ENCODE measurements at places on chromosomes 5 and 9. TPM values are rescaled to one million over a fixed set of nuclear protein-coding genes. Genes with fewer than 3 reads are reported as not detected.

SMIM33 gene
- not detected for total RNA-seq

- DNase-seq, result peak; percentile 75
Observed at GRCh38 chr9:123834889-123835562, 94.9 kb downstream of the DENND1A start.

DNA sequence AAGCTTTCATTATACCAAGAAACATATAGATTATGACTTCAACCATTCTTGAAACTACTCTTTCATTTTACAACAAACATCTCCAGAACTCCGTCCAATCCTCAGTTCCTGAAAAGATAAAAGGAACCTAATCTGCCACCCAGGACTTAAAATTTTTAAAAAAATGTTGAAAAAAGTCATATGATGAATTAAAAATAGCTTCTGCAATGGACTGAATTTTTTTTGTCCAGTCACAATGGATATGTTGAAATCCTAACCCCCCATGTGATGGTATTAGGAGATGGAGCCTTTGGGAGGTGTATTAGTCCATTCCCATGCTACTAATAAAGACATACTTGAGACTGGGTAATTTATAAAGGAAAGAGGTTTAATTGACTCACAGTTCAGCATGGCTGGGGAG lies 2.7 kb upstream of the ALDH1A1 start:
- DNase-seq, result no peak

DNA sequence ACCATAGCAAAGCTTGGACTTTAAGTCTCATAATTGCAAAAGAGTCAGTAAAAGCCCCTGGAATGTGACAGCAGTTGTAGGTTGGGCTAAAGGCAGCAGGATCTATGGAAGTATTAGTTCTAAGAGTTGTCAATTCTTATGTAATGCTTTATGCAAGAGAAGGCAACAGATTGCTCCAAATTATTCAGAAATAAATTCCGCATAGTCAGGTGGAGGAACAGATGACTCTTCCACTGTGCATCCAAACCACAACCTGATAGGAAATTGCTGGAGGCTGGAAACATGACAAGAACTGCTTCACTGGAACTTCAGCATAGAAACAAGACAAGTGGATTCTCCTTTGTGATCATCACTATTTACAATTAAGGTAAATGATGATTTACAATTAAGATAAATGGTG lies 101.0 kb downstream of the STARD4 start:
- DNase-seq, result peak; percentile 33

DNA sequence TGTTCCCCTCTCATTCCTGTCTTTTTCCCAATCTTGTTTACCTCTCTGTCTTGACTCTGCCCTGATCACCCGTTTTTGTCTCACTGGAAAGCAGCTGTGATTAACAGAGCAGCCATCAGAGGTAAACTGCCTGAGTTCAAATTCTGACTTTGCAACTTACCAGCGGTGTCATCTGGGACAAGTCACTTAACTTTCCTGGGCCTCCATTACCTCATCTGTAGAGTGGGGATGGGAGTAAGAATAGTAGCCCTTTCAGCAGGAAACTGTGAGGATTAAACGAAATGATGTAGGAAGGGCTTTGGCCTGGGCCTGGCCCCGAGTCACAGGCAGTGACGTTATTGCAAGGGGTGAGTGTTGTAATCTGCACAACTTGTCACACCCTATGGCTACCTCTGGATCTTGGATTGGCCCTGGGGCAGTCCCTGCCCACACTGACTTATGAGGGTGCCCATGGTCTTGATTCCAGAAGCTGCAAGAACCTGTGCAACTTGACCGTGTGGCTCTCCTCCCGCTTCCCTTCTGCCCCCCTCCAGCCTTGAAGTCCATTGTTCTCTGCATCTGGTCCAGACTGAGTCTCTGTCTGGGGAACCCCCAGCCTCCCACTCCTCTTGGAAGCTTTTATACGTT lies 657 bp upstream of the PCDH12 start:
- DNase-seq, result no peak

DNA sequence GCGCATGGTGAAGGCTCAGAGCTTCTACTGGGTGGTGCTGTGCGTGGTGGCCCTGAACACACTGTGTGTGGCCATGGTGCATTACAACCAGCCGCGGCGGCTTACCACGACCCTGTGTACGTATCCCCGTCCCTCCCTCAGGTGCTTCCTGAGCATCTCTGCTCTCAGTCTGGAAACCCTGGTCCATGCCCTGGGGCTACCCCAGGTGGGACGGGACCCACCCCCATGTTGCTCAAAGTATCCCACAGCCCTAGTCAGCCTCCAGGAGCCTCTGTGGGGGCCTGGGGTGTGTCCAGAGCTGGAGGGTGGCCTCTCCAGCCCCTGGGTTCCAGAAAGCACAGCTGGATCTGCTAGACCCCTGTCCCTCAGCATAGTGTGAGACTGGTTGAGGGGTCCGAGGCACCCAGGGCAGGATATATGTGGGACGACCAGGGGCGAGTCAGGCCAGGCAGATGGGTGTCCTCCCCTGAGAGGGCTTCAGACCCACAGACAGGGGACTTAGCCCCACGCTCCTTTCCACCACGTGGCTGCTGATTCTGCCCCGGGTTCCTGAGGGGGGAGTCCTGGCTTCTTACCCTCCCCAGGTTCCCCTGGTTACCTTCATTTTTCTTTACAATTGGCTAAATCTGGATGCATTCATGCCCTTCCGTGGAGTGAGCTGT lies 94.0 kb downstream of the CACNA1B start:
- no peak for DNase-seq
